ENCODE measurements at places on chromosomes 11 and 22. TPM values are rescaled to one million over a fixed set of nuclear protein-coding genes. Genes with fewer than 3 reads are reported as not detected.

APOA4 gene
- not detected for total RNA-seq

DNA sequence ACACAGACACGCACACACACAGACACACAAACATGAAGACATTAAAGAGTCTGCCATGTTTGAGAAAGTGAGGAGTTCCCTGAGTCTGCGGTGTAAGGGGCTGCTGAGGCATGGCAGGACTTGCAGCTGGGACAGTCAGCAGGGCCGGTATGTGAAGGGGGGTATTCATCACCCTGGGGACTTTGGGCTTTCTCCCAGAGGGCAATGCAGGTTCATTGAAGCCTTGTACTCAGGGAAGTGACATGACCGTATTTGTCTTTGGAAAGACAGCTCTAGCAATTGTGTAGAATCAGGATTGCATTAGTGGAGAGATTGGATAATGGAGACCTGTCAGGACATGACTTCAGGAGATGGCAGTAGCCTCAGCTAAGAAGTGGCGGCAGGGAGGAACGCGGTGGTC, 9.4 kb upstream of the ADAMTS8 start:
- no peak for DNase-seq

- no peak for DNase-seq
These were observed 56.8 kb upstream of the ALX4 start for GRCh38 chr11:44366741-44367140.

- no peak for DNase-seq
These were observed 160.9 kb downstream of the MPPED1 start for GRCh38 chr22:43572710-43573109.

GRCh38 chr11:113141010-113141409, 173.4 kb upstream of the TTC12 start:
- no peak for DNase-seq

GRCh38 chr22:46763051-46763705, 728 bp downstream of the TBC1D22A start:
- DNase-seq = peak; percentile 81

Measured in sigmoid colon (tissue), 7 donors.